Stimulated activated CD8-positive, alpha-beta memory T cell treated with anti-CD3 and anti-CD28 coated beads, Interleukin-4, amount 100 ng/mL, for 1 hour (primary cell): ENCODE measurements at places on chromosomes 1 and 21.

DNA sequence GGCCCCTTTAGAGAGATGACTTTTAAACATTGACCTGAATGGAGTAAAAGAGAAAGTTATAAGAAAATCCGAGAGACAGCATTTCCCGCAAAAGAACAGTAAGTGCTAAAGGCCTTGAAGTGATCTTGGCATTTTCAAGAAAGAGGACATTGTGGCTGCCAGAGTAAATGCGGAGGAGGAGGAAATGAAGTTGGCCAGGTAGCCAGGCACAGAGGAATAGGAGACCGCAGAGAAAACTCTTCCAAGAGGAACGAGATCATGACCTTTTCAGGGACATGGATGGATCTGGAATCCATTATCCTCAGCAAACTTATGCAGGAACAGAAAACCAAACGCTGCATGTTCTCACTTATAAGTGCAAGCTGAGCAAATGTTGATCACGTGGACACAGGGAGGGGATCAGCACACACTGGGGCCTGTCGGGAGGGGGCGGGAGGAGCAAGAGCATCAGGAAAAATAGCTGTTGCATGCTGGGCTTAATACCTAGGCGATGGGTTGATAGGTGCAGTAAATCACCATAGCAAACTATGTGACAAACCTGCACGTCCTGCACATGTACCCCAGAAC is 49.7 kb downstream of the EEIG2 start:
- DNase-seq = no peak

- no peak for DNase-seq
Observed at GRCh38 chr1:241677201-241677600, 25.1 kb downstream of the WDR64 start.

- no peak for DNase-seq
Observed at GRCh38 chr1:42081475-42081874, 71.7 kb upstream of the GUCA2B start.

DNA sequence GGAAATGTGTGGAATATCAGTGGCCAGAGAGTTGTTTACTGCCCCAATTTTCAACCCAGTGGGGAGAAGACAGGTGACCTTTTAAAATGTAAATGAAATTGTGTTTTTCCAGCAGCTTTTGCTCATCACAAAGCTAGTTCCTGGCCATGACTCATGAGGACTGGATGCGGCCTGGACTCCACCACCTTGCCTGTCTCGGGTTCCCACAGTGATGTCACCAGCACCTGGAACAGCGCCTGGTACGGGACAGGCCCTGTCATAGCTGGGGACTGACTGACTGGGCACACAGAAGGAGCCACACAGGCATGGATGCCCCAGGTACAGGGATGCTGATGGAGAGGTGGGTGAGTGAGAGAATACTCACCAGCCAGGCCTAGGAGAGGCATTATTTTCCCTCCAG is 277.1 kb downstream of the AJAP1 start:
- no peak for DNase-seq

GRCh38 chr1:25082216-25082899 is 149.9 kb downstream of the SYF2 start:
- no peak for DNase-seq

- no peak for DNase-seq
Observed at GRCh38 chr1:107767156-107767582, 197.8 kb downstream of the VAV3 start.

- no peak for DNase-seq
Observed at GRCh38 chr1:23466423-23466989, 17.5 kb downstream of the ASAP3 start.

DNA sequence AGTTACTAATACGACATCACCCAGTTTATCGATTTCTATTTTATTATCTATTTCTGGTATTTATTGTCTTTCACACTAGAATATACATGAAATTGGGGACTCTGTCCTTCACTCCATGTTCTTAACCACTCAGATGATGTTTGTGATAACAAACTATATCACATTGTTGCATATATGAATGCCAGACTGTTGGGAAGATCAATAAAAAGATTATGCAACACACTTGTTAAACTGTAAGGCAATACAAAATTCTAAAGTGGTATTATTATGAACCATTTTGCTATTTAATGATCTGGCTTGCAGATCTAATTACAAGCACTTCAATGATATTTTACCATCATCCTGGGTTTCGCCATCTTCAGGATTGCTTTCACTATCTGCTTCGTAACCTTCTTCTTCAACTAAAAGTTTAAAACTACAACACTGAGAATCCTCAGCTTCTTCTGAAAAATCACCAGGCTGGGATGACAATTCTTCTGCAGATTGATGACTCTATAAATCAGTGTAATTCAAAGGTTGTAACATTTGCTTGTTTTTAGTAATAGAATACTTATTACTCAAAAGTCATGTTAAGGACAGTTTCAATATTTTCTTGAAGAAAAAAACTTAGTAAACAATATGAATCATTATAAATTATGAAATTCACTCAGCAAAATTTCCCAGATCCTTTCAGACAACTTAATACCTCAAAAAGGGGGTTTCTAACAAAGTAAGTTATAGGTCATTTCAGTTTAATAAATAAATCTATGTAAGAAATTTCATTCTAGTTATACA is 63.9 kb downstream of the LYST start:
- no peak for DNase-seq
